ENCODE measurements at places on chromosomes 6 and 20.
A peak's percentile ranks its signal among the peaks of the same experiment; 100 is the strongest.

DNA sequence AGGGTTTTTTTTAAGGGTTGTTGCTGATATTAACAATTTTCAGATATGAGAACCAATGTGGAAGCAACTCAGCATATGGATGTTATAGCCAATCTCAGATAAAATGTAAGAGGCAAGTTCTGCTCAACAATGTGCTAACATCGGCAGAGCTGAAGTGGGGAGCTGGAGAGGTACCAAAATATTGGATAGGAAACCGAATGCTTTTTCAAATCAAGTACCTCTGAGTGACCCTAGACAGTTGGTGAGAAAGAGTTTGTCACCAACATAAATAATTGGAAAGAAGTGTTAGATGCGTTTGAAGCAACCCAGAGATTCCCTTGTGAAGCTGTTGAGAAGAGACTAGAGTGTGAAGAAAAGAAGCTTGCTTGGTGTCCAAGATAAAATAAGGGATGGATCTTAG lies 140.7 kb downstream of the SOX4 start:
- DNase-seq = no peak

DNA sequence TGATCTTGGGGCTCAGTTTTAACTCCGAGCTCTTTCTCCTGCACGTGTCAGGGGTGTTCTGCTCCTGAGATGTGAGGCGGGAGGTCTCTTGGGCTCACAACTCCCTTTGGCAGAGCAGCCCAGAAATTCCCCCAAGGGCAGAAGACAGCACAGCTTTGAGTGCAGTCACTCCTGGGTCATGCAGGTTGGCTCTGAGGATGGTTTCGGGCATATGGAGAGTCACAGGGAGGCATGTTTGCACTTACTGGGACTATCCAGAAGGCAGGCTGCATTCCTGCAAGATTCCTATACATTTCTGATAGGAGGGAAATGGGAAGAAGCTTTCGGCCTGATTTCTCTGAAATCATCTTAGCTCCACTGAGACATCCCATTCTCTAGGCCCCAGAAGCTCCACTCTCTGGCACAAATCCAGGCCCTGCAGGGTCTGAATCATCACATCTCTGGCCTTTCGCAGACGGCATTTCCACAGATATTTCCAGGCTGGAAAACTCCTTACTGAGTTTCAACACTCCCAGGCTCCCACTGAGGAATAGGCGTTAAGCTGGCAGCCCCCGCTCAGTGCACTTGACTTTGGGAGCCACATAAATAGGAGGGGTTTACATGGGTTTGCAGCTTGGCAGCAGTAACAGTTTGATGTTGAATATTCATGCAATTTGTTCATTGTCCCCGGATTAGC lies 39.7 kb downstream of the AGPAT4 start:
- DNase-seq = peak; percentile 93

- no peak for DNase-seq
Observed at GRCh38 chr6:37192666-37193065, 22.7 kb downstream of the PIM1 start.

DNA sequence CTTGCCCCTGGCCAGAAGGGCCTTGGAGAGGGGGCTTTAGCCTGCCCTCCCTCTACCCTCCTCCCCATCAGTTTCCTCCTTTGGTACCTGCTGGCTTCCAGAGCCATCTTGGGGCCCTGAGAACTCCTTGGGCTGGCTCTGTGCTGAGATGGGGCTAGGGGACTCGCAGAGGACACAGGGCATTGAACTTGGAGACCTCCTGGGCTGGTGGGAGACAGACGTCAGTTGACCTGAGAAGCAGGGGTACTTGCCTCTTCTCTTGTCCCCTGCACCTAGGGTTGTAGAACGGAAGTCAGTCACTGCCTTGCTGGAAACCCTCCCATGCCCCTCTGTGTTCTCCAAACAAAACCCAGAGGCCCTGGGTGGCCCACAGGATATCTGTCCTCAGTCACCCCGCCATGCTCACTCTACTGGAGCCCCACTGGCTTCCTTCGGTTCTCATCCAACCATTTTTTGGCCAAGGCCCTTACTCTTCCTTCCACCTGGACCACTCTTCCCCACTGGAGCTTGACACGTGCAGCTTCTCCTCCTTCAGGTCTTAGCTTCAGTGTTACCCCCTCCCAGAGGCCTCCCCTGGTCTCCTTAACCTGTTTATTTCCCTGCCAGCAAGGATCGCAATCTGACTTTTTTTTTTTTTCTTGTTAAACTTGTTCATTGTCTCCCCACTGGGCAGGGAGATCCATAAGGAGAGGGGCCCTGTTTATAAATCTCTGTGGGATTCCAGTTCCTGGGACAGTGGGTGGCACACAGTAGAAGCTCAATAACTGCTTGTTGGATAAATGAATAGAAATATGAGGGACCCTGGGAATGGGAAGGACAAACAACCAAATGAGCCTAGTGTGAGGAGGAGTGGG lies 971 bp downstream of the RBCK1 start:
- DNase-seq = no peak

DNA sequence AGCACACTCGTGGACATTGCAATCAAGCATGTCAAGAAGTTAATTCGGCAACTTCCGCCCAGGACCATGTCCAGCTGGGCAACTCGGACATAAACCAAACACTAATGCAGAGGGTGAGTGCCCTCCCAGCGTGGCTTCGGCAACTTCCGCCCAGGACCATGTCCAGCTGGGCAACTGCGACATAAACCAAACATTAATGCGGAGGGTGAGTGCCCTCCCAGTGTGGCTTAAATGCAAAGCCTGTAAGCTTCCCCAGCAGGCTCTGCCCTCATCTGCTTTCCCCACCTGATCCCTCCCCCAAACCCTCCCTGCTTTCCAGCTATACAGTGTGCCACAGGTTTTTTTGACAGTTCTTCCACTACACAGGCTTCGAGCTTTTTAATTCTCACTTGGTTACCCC lies 143.4 kb downstream of the PXDC1 start:
- peak; percentile 28 for DNase-seq

GRCh38 chr20:50310673-50311051 lies 120.0 kb downstream of the CEBPB start:
- no peak for DNase-seq

GRCh38 chr6:40442591-40442990 lies 144.6 kb downstream of the LRFN2 start:
- no peak for DNase-seq

GRCh38 chr20:45919542-45920399 lies 7.8 kb upstream of the PLTP start:
- DNase-seq = peak; percentile 90

DNA sequence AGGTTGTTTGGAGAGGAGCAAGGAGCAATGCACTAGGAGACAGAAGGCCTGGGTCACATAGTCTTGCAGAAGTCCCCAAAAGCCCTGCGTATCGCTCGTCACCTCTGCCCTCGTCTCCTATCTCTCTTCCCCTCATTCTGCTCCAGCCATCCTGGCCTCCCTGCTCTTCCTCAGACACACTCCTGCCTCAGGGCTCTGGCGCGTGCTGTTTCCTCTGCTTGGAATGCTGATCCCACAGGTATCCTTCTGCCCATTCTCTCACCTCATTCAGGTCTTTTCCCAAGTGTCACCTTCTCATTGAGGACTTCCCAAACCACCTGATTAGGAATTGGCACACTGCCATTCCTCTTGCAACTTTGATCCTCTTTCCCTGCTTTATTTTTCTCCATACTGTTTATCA lies 9.0 kb upstream of the SLC2A10 start:
- DNase-seq = no peak

GRCh38 chr6:155444120-155444917 lies 11.3 kb downstream of the NOX3 start:
- peak; percentile 29 for DNase-seq

DNA sequence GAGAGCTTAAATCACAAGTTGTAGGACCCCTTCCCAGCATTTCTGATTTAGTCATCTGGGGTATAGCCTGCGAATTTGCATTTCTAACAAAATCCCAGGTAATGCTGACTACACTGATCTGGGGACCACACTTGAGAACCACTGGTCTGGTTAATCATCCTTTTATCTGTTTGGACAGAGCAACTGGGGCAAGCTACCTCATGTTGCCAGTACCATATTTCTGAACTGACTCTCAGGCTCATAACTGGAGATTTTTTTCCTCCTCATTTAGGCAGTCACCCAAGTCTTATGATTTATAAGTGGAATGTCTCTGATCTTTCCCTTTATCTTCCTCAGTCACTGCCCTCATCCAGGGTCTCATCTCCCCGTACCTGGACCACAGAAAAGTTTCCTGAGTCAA lies 12.0 kb upstream of the GTF3C6 start:
- DNase-seq = no peak

GRCh38 chr6:157090736-157091135 lies 232.6 kb downstream of the TMEM242 start:
- no peak for DNase-seq

DNA sequence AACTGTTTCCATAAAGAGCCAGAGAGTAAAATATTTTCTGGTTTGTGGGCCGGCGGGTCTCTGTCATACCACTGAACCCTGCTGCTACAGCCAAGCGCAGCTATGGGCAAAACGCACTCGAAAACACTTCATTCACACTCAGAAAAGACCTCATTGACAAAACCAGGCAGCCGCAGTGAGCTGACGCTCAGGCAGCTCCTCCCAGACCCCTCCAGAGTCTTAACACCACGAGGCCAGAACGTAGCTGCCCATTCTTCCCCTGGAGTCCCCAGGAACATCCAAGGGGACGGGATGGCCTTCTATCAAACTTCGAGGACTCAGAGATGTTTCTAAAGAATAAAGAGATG lies 35.6 kb upstream of the ZBP1 start:
- no peak for DNase-seq

GRCh38 chr6:16663901-16664300 lies 97.4 kb downstream of the ATXN1 start:
- DNase-seq = no peak

GRCh38 chr6:110075406-110075805 lies 97.3 kb downstream of the GPR6 start:
- no peak for DNase-seq

GRCh38 chr6:45369870-45370269 lies 7.9 kb downstream of the SUPT3H start:
- peak; percentile 16 for DNase-seq

- DNase-seq = no peak
Observed at GRCh38 chr6:9937031-9937763, 477.7 kb downstream of the TFAP2A start.

DNA sequence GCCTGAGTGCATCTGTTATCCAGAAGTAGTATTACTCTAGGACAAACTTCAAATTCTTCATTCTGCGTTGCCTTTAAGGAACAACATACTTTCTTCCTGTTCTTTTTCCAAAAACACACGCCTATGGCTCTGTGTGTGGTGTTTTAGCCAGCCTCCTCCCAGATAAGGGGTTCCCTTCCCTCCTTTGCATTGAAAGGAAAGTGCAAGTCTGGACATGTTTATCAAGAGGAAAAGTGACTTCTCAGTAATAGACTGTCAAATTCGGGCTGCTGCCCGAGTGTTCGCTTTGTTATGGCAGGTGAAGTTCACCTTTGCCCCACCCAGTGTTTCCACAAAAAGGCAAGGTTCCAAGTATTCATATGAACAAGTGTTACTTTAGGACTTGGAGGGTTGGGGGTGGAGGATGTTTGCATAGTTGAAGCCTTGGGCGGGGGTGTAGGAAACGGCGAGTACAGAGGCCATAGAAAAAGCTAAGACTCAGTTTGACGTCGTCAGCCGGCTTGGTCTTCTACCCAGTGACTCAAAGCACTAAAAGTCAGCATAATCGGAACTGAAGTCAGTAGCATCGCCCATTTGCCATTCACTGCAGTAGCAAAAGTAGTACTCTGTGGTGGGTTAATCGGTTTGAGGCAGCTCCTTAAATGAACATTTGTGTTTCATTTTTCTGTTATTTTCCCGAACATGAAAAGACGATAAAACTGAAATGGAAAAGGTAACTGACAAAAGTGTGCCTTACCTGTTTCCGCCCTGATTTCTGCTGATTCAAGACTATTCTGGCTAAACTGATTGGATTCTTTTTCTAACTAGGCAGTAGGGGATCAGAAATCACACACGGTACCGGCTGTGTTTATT lies 12.5 kb downstream of the PRDM1 start:
- peak; percentile 73 for DNase-seq

DNA sequence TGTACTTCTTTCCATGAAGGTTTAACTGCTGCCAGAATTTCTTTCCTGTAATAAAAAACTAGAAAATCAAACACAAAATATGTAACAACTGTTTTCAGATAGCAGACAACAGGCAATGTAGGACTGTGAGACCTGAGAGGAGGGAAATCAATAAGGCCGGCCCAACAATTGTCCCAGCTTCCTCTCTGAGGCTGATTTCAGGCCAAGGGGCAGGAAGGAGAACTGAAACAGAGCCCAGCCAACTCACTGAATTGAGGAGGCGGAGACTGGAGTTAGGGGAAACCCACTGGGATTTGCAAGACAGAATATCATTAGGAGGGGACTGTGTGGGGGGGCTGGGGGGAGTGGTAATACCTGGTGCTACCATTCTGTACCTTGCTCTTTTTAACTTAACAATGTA lies 42.2 kb downstream of the FLRT3 start:
- no peak for DNase-seq

DNA sequence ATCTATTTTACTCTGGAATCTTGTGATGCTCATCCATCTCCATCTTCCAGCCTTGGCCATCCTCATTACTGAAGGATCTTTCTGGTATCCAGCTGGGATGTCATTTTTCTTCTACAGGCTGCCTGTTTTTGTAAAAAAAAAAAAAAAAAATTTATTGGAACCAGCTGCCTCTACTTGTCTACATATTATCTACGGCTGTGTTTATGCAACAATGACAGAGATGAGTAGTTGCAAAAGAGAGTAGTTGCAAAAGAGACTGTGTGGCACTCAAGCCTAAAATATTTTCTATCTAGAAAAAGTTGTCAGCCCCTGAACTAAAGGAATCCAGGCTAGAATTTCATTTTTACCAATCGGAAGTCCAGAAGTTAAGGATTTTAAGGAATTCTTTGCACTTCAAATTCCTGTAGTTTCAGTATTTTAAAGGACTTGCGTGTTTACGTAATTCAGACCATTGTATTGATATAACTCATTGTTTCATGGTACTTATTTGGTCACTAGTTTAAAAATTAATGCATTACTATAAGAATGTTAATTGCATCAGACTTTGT lies 38.6 kb upstream of the PLCG1 start:
- no peak for DNase-seq

GRCh38 chr6:1378065-1379016 lies 11.0 kb upstream of the FOXF2 start:
- no peak for DNase-seq

Data from astrocyte of the spinal cord (primary cell).